ENCODE measurements at places on chromosomes 7 and 10. TPM values are rescaled to one million over a fixed set of nuclear protein-coding genes. Genes with fewer than 3 reads are reported as not detected.

GRCh38 chr7:70631718-70632117 lies 500.2 kb upstream of the GALNT17 start:
- no peak for DNase-seq

DNA sequence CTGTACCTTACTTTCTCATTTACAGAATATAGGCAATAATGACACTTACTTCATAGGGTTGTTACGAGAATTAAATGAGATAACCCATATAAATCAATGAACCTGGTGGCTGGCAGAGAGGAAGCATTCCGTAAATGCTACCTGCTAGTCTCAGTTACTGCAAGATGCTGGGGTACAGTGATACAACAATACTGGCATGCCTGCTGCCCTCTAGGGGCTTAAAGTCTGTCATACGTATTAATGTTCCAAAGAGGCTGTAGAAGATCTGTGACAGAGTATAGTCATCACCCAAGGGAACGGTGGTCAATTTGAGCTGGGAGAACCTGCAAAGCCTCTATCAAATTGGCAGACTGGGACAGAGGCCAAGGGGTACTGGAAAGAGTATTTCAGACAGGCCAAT lies 421.5 kb downstream of the GPAM start:
- DNase-seq: no peak

DNA sequence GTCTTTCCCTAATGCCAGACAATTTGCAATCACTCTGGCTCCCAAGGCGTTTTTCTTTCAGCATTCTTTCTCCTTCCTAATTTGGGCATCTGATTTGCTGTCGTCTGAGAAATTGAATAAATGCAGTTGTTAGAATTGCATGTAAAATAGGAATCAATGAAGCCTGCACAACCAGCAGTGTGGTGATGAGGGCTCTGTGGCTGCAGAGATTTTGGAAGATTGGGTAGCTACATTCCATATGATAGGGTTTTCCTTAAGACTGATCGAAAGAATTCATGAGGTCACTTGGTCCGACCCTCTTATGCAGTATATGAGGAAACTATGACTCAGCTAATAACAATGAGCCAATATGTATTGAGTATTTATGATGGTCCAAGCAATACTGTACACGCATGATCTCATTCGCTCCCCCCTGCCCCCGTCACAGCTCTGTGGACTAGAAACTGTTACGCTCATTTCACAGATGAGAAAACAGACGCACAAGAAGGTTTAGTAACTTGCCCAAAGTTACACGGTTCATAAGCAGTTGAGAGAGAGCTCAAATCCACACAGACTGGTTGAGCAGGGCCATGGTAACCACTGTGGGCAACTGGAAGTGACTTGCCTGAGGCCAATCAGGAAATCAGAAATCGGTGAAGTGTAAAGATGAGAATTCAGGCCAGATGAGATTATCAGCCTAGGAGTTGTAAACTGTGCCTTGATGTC lies 527.2 kb downstream of the GATA3 start:
- DNase-seq: no peak

- no peak for DNase-seq
Observed at GRCh38 chr10:98655492-98655891, 208.8 kb upstream of the HPS1 start.

DNA sequence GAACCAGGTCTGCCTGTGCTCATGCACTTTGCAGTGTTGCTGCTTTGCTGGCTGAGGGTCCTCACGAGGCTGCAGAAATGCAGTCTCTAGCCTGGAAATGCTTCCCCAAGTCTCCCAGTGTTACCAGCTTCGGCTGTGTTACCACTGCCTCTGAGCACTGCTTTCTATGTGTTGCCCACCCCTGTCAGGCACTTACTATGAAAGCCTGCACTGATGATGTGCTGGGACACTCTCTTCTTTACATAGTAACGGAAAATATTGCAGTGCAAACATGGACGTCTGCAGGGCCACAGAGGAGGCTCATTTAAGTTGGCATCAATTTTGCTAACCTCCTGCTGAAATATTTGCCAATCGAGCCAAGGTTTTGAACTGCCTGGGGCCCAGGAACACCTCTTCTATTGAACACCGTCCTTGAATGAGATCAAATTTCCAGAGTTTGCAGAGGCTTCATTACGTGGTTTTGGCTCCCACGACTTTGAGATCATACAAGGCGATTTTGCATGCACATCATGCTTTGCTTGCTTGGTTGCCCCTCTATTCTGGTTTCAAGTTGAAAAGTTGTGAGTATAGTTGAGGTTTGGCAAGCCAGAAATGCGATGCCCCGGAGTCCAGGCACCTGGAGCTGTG lies 404.7 kb upstream of the PODXL start:
- no peak for DNase-seq

DNA sequence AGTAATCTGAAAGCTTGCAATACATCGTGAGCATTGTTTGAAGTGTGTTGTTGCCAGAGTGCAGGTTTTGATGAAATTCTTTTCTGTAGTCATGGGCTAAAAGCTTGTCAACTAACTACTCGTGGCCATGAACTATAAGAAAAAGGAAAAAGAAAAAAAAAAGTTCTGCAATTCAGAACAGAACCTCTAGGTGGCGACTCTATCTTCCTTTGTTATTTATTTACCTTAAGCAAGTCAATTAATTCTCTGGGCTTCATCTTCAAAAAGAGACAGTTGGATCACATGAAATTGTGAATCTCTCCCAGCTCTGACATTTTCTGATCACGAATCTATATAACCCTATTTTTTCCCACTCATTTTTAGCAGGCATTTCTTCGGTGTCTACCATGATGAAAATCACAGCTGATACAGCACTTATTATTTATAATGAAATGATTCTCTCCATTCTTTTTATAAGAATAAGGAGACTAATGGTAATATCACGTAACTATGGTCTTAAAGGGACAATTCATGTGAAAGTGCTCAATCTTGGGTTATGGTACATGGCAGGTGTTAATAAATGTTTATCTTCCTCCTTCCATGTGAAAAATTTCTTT lies 18.8 kb downstream of the TMEM196 start:
- no peak for DNase-seq

- no peak for DNase-seq
Observed at GRCh38 chr7:157265051-157265450, 71.8 kb upstream of the DNAJB6 start.

- DNase-seq: no peak
Observed at GRCh38 chr10:110681023-110681681, 37.0 kb downstream of the RBM20 start.

- no peak for DNase-seq
Observed at GRCh38 chr7:130430841-130431666, 9.8 kb downstream of the CEP41 start.

DNA sequence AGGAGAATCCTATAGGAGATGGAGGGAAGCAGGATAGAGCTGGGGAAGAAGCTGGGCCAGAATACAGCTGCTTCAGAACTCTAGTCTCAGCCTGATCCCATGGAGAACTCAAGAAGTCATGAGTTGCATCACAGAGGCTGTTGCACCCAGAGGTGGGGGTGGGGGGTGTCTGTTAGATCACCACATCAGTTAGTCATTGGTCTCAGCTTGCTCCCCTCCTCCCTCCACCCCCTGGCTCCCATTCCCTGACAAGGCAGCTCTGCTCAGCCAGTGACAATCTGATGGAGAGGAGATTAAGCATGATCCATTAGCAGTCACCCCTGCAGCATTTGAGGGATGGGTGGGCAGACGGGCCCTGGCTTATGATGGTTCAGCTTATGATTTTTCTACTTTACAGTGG lies 58.4 kb upstream of the FGL2 start:
- DNase-seq: no peak

DNA sequence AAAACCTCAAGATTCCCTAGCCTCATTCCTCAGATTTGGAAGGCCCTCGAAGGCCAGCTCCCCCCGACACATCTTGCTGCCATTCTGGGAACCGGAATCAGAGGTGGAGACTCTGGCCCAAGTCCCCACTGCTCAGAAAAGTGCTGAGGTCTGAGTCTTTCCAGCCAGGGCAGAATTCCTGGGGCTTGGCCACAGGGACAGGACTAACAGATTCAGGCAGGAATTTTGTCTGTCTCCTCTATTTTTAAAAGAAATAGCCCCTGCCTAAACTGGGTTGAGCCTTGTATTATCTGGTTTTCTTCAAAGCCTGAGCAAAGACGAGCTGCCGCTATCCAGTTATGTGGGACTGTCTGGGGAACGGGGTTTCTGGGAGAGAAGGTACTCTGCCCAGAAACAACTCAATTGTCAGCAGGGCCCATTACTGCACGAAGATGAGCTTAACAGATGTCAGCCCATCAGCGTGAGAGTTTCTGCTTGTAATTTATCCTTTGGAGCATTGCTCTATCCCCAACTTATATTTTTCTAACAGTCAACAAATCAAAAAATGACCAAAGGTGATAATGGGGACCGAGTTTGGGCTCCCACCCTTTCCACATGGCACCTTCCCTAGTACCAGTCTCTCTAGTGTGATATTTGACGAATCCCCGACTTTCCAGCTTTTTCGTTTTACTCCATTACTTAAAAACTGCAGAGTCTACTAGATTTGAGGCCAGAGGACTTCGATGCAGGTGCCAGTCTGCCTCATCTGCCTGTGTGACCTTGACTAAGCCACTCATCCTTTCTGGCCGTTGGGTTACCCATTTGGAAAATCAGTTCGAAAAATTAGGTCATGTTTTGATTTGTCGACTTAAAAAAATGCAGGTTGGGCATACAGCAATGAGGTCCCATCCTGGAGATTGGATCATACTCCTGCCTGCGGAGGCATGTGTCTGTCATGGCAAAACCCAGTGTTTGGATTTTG lies 110.9 kb downstream of the WDR11 start:
- no peak for DNase-seq

GRCh38 chr10:33539116-33539515 lies 204.6 kb upstream of the NRP1 start:
- DNase-seq: no peak

DNA sequence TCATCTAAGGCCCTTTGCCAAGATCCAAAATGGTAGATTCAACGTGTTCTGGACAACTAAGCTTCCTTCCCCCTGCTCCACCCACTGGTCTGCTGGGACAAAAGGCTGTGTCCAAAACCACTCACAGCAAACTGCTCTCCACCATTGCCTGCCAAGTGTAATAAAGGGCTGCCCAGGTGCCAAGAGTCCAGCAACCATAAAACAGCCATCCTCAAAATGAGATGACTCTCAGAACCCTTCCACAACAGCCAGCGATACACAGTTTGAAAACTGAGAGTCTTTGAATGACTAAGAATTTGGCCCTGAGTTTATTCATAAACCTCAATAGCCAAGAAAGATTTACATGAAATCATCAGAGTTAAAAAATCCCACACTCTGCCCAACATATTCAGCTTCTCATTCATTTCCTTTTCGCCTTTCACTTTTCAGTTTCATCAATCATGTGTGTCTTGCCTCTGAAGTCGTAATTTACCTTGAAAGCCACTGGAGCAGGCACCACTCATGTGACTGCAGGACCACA lies 658.1 kb upstream of the MGMT start:
- no peak for DNase-seq

- DNase-seq: no peak
Observed at GRCh38 chr7:30912986-30913811, 1.5 kb downstream of the AQP1 start.

- no peak for DNase-seq
Observed at GRCh38 chr7:30503274-30504212, 1.1 kb downstream of the GGCT start.

- DNase-seq: no peak
Observed at GRCh38 chr7:5634107-5634950, 147.1 kb downstream of the RNF216 start.

DNA sequence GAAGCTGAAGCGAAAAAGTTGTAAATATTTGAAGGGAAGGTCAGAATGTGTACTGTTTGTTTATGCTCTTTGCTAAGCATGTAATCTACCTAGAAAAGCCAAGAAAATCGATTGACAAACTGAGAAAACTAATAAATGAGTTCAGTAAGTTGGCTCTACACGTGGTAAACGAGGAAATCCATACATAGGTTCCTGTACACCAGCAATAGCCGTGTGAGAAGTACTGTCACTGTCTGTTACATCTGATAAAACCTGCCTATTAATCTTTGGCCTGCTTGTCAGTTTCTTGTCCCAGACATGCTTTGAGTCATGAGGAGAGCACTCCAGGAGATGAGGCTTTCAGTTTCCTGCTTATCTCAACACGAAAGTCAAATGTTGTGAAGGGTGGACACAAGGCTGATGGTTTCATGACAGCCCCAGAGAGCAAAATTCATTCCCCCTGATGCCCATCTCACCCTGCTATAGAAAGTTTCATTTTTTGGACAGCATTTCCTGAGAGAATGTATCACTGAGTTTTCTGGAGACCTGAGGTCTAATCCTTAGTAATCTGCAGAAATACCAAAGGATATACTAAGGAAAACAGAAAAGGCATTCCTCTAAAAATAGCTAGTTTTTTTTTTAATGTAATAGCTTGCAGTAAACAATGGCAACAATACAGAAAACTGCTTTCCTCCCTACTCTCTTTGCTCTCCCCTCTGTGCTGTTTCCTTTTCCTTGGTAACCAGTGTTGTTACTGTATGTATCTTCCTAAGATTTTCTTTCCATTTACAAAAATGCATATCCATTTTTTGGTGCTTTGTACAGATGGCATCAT lies 18.8 kb downstream of the BMPR1A start:
- DNase-seq: no peak

- no peak for DNase-seq
Observed at GRCh38 chr7:149205690-149206381, 10.5 kb downstream of the ZNF282 start.

DNA sequence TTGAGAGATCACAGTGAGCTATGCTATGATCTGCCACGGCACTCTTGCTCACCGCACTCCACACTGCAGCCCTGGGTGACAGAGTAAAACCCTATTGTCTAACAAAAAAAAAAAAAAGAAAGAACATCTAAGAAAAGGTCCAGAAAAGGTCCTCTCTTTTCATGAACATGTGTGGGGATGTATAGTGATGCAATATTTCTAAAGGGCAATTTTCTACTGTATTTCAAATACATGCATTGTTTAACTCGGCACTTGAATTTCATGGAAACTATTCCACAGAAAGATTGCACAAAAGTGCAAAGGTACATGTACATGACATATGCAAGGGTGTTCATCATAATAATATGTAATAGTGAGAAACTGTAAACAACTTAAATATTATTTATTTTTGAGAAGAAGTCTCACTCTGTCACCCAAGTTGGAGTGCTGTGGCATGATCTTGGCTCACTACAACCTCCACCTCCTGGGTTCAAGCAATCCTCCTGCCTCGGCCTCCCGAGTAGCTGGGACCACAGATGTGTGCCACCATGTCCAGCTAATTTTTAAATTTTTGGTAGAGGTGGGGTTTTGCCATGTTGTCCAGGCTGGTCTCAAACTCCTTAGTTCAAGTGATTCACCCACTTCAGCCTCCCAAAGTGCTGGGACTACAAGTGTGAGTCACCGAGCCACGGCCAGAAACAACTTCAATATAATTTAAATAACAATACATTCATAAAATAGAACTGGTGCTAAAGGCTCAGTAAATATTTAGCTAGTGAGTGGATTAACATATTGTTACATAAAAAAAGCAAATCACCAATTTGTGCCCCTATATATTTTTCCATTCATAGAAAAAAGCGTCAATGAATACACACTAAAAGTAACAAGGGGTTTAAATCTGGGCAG lies 1.3 kb upstream of the PPRC1 start:
- no peak for DNase-seq

PLXNA4 gene
- 12.5 TPM for total RNA-seq

SLC13A1 gene
- not detected for total RNA-seq

NOC3L gene
- 35.3 TPM for total RNA-seq

OR2A12 gene
- not detected for total RNA-seq

FANK1 gene
- 1.4 TPM for total RNA-seq

PPP1R3C gene
- total RNA-seq: 1.2 TPM

All from pulmonary artery endothelial cell (primary cell).